ENCODE measurements at places on chromosomes 7 and 10.
A peak's percentile ranks its signal among the peaks of the same experiment; 100 is the strongest.

DNA sequence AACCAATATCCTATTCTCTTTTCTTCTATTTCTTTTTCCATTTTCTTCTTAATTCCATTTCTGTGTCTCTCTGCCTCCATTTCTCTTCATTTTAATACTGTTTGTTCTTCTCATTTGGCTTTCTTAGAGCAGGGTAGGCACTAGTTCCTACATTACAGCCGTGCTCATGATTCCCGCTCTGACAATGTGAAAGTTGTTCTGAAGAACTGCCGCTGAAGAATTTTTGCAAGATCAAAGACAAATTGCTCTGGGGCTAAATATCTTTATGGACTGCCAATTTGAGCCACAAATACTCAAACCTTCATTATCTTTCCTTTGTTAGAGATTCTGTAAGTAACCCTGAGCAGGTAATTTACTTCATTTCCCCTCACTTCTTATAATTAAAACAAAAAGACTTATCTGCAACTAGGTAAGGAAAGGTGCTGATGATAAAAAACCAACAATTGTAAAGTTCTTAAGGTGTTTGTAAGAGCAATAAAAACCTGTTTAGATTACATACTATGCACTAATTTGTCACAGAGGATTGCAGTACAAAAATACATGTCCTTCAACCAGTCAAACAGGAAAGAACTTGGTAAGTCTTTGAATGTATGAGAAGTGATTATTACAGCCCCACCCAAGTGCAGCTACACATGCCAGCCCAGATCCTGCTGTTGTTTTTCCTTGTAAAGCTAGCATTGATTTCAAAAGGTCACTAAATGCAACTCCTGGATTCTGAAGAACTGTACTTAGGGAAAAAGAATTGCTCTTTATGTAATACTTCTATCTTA lies 127.5 kb downstream of the COL28A1 start:
- DNase-seq = no peak

DNA sequence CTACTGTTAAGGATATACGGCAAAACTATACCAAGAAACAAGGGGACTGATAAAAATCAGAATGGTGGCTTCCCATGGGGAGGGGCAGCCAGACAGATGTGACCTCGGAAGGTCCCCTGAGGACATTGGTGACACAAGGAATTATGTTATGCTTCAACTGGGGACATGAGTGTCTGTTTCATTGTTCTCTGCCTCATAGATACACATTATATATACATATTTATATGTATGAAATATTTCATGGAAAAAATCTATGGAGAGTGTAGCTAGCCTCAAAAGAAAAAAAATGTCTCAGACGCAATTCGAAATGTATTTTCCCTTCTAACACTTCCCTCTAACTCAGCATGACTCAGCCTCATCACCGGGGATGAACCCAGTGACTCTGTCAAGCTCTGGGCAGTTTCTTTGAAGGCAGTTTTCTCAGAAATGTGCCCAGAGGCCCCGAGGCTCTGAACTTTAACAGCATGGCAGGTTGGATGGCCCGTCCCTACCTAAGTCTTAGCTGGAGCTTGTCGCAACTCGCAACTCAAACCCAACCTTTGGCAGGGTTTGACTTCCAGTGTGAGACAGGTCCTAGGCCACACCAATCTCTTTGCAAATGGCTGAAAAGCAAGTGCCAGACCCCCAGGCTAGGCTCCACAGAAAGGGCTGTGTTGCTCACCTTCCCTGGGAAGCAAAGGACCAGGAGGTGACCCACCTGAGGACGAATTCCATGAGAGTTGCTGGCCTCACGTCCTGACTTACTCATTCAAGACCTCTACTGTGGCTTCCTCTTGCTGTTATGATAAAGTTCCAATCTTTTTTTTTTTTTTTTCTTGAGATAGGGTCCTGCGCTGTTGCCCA lies 86.9 kb downstream of the CARD11 start:
- DNase-seq = no peak

GRCh38 chr7:69941077-69941651 lies 342.9 kb downstream of the AUTS2 start:
- DNase-seq = no peak

DNA sequence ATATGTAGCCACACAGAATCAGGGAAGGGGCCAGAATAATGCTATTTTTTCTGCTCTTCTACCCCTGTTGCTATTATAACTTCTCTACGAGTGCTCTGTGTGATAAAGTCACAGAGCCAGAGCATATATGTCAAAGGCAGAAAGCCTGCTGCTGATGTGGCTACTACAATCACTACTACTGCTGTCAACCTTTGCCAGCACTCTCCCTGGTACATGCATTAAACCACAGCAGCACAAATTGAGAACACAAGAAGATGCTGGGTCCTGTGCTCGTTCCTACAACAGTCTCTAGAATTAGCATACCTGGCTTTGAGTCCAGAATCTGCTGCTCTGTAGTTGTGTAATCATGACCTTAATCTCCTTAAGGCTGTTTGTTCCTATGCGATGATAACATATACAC lies 108.6 kb downstream of the SEMA3A start:
- DNase-seq = no peak

DNA sequence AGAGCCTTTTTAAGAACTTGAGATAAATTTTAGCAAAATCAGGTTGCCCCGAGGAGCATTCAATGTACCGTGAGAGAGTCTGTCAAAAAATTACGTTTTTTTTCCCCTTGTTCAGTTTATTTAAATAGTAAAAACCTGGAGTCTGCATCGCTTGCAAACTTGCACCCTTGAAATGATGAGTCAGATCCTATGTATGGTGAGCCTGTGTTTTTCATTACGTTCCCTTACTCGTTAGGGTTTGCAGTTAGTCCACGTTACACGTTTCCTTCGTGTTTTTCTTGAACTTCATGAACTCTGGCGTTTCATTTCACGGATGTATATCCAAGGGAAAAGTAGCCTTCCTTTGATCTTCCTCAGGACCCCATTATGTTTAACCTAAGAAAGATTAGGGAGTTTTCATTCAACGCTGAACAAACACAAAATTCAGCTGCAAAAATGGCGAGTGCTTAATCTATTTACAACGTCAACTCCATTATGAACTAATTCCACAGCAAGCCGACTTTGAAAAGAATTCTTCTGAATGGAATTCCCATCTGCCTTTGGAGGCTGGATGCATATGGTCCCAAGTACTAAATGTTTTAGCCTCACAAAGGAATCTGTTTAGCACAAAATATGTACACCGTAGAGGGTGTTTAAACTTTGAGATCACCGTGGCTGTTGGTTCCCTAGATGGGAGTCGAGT lies 182.4 kb downstream of the MYOF start:
- DNase-seq = no peak

DNA sequence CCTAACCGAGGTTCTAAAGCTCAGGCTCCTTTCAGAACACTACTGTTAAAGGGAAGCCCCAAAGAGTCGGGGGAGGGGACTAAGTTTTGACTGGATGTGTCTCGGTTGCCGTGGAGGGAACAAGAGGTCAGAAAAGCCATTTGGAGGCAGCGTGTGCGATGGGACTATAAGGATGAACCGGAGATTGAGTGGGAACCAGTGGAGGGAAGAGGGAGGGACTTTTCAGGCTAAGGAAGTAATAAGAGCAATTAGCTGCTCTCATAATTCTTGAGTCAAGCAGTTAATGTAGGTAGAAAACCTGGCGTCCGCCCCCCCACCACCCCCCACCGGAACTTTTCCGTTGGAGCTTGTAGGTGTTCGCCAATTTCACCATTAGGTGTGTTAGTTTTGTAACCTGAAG lies 491 bp upstream of the AKAP9 start:
- DNase-seq = peak; percentile 36

DNA sequence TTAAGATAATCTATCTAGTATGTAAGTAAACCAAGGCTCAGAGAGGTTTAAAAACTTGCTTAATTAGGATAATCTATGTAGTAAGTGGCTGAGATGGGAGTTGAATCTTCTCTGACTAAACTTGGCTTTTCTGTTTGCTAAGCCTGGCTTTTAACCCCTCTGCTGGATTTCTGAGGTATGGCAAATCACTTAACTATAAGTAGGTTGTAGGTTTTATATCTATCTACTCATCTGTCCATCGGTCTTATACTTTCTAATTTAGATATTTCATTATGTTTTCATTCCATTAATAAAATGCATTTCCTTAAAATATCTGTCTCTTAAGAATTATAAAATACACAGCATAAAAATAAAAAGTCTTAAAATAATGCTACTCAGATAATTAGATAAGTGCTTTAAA lies 59.4 kb downstream of the ST7 start:
- DNase-seq = no peak

DNA sequence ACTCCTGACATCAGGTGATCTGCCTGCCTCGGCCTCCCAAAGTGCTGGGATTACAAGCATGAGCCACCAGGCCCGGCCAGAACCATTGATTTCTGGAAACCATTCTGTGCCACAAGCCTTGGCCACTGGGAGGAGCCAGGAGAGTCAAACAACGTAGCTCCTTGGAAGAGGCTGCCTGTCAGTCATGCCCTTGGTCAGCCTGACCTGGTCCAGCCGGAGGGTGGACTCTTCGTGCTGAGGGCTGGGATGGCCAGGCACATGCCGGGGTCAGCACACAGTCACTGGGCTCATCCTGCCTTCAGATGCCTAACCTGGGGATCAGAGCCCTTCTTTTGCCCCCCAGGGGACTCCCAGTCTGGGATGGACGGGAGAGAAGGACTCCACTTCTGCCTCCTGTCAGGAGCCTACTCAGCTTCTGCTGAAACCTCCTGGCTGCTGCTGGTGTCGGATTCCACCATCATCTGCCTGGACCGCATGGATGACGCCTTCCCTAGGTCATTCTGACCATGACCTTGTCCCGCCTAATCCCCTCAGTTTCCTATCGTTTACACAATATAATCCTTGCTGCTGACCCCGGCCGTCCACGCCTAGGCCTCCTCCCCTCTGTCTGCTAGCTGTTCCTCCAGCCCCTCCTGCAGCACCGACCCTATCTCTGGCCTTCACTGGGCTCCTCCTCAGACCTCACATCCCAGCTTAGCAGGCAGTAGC lies 30.4 kb downstream of the TMEM270 start:
- DNase-seq = no peak

- no peak for DNase-seq
These were observed 212.6 kb upstream of the HABP2 start for GRCh38 chr10:113340282-113340681.

DNA sequence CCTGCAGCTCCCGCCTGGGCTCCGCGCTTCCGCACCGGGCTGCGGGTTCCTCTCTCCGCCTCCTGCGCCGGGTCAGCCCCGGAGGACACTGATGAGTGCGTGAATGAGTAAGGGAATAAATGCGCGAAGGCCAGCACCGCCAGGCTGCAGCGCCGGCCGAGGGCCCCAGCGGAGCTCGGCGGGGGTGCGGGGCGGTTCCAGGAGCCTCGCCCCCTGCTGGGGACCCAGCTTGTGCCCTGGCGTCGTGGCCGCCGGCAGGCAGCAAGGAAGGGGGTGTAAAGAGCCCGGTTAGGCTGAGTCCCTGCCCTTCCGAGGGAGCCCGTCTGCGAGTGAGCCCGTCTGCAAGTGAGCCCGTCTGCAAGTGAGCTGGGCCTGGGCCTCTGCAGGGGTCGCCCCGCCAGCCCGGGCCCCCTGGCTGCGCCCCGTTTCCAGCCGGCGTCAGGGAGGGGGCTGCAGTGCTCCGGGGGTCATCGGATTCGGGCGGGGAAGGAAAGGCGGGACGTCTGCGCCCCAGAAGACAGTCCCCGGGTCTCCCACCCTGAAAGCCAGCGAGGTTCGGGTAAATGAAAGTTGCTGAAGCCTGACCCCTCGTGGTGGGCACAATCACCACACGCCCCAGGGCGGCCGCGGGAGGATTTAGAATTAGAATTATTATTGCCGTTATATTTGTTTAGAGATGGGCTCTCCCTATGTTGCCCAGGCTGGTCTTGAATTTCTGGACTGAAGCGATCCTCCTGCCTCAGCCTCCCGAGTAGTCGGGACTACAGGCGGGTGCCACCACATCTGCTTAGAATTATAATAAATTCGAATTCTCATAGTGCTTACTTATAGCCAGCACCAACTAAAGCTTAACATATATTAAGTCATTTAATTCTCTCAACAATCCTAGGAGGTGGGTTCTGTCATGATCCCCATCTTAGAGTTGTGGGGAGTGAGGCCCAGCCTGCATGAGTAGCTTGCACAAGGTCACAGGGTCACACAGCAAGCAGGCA lies 8.6 kb upstream of the CRYGN start:
- DNase-seq = no peak

DNA sequence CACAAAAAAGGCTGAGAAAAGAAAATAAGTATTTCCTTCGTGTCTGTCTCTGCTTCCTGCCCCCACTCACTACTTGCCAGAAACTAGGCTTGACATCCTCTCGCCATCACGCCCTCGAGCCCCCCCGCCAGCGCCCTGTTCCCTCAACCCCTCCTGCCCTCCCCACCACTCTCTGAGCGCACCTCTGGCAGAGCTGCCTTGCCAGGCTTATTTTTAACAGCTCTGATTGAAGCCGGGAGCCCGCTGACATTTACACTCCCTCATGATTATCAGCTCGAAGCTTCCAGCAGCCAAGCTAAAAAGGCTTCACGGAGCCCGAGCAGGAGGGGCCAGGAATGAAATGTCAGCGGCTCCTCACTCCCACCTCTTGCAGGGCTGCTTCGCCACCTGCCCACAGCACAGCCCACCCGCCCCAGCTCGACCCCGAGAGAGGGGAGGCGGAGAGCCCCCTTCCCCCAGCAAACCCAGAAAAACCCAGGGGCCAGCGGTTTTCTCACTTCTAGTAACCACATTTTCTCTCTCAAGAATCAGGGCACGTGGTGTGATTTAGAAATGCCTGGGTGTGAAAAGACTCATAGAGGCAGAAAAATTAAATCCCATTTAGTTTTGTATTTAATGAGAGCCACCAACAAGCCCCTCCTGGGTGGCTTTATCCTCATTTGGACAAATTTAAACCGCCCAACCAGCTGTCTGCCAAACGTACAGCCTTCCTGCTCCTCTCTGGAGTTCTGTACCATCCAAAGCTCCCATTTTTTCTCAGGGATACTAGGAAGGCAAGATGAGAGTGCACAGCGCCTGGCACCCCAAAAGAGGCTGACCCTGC lies 89.3 kb downstream of the SLIT1 start:
- no peak for DNase-seq

DNA sequence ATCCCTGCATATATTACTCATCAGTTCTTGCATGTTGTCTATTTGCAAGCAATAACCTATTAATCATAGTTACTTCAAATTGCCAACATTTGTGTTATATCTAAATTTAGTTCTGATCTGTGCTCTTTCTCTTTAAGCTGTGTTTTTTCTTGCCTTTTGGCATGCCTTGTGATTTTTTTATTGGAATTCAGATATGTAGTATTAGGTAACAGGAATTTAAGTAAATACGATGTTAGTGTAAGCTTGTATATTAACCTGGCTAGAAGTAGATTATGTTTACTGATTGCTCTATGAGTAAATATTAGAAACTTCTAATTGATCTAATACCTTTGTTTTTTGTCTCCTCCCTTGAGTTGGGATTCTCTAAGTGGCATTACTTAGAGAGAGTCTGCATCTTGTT lies 718.9 kb upstream of the POT1 start:
- no peak for DNase-seq

DNA sequence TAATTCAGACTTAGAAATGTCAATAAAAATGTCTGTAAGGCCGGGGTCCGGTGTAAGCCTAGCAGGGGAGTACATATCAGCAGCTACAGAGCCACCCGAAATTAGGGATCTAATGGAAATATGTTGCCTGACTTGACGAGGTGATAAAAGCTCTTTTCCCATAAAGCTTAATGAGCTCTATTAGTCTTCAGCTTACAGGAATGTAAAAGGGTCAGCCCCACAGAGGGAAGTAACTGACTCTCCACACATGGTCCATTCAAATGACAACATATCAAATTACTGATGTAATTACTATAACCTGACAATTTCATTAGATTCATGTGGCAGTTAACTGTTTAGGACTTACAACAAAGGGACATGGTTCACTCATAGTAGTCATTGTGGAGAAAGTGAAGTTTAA lies 62.3 kb downstream of the ATE1 start:
- peak; percentile 24 for DNase-seq
